ENCODE measurements at places on chromosomes 7 and 10.

GRCh38 chr10:117431160-117431559, 55.9 kb upstream of the PDZD8 start:
- no peak for DNase-seq

GRCh38 chr7:34025600-34025999, 120.3 kb downstream of the BMPER start:
- DNase-seq: no peak

DNA sequence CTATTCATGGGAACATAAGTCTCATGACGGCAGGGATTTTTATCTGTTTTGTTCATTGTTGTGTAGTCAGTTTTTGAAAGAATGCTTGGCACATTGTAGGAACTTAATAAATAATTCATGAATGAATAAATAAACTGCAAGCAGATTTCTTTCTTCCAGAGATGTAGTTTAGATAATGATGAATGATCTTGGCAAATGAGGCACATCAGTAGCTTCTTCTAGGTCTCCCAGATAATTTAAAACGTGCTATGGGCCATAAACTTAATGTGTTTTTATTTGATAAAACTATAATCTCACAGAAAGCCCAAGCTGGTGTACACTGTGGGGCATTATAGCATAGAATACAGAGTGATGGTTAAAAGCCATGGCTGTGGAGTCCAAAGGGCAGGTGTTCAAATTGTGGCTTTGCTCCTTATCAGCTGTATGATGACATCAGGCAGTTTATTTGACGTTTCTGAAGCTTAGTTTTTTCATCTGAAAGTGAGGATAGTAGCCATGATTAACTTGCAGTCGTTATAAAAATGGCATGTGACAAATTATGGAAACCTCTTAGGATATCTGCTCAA, 3.5 kb downstream of the MGAM start:
- no peak for DNase-seq

GRCh38 chr7:11077816-11078215, 104.1 kb downstream of the PHF14 start:
- no peak for DNase-seq

- DNase-seq: peak; percentile 32
Measured at GRCh38 chr10:122640921-122641320, 58.7 kb downstream of the C10orf120 start.

DNA sequence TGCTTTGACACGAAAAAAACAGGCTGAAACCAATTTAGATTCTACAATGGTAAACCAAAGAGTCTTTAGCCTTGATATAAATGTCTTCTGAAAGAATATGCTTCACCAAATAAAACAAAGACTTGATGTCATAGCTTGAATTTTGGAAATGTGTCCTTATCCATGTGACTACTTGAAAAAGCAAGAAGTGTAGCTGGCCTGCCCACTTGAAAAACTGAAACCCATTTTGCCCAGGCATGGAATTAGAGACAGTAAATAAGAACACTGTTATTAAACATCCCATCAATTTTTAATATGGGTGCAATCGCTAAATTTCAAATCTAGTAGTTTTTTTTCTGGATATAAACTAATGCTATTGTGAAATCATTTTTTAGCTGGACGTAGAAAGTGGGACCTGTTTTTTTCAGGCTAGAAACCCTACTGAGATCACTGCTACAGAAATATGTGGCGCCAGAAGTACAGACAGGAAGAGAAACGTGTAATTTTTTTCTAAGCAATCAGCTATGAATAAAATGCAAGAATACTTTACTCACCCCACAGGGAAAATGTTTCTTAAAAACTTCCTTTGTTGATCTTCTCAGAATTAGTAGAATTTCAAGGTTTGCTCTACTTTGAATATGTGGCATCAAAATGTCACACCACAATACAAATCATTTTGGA, 56.7 kb downstream of the PIP4K2A start:
- no peak for DNase-seq

- DNase-seq: no peak
Measured at GRCh38 chr7:50761713-50762112, 21.0 kb downstream of the GRB10 start.

- DNase-seq: no peak
Measured at GRCh38 chr10:126090911-126091728, 194.8 kb downstream of the FANK1 start.

- DNase-seq: no peak
Measured at GRCh38 chr10:123781324-123781900, 110.2 kb downstream of the CPXM2 start.

DNA sequence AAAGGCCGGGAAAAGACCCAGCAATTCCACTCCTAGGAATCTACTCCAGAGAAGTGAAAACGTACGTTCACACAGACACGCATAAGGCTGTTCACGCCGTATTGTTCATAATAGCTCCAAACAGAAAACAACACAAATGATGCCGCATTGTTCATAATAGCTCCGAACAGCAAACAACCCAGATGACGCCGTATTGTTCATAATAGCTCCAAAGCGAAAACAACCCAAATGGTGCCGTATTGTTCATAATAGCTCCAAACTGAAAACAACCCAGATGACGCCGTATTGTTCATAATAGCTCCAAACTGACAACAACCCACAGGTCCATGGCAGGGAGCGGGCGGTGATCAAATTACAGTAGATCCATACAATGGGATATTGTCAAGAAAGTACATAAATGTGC, 85.2 kb upstream of the DNAAF5 start:
- no peak for DNase-seq

DNA sequence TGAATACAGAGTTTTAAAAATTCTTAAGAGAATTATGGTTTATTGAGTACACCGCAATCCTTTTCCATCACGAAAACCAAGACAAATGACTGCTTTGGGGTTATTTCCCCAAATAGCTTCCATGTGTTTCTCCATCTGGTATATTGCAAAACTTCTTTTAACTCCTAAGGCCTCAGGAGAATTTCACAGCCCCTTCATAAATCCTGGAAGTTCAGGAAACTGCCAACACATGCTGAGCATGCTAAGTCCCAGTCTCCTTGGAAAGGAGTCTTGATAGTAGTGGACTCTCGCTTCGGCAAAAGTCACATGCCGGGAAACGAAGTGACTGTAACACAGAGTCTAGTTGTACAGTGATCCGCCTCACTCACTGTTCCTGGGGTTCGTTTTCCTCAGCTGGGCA, 88.1 kb upstream of the RSU1 start:
- DNase-seq: no peak

GRCh38 chr7:130401578-130401977, 21.3 kb downstream of the CPA1 start:
- DNase-seq: no peak

- no peak for DNase-seq
Measured at GRCh38 chr10:127046975-127047877, 142.0 kb downstream of the DOCK1 start.

DNA sequence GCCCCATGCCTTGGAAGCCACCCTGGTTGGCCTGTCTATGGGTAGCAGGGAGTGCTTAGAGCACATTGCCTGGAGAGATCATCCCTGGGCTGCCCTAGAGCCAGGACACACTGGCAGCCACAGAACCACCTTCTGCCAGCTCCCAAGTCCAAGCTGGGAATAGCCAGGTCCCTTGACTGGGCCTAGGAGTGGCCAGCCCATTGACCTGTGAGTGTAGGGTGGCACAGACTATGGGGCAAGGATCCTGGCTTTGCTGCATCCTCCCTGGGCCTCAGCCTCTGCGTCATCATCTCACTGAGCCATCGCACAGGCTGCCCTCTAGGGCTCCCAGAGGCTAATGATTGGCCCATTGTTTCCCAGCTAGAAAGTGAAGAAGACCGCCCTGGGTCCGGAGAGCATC, 7.0 kb downstream of the AQP1 start:
- DNase-seq: peak; percentile 85

GRCh38 chr7:30412782-30413504, 65.6 kb downstream of the NOD1 start:
- DNase-seq: no peak

GRCh38 chr7:65382452-65382851, 8.8 kb downstream of the ZNF92 start:
- DNase-seq: no peak

DNA sequence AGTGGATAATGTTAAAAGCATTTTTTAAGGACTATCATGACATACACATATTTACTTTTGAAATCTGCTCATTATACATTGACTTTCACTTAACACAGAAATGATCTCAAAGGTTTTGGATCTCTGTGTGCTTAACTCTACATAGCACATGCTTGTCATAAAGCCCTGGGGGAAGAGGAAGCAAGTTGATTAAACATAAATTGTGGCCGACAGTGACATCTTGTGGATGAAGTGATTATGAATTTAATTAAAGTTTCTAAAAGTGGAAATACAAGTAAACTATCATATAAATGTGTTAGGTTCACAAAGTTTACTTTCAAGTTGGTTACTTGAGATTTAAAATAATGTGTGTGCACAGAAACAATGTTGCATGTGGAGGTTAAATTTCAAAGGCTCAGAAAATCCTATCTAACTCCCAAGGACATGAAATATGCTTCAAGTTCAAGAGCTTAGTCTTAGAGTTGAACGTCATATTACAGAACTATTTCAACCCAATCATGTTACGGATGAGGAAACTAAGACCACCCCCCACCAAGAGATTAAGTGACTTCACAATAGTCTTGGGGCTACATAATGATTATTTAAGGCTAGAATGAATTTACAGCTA, 1247.8 kb downstream of the GATA3 start:
- DNase-seq: no peak

DNA sequence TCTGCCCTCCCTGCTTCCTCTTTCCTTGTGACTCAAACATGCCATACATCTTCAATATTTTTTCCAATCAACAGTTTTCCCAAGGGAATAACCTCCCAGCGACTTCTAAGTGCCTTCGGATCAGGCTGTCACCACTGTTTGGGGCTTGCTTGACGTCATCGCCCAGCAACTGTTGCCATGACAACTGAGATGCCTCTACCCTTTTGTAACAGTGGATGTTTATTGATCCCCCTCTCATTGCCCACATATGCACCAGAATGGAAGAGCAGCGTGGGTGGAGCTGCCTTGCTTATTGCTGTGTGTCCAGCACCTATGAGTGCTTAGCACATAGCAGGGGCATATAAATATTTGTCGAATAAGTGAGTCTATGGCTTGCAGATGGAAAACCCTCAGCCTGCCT, 14.4 kb downstream of the FFAR4 start:
- no peak for DNase-seq

GRCh38 chr7:13097499-13097898, 410.1 kb downstream of the ARL4A start:
- DNase-seq: no peak

- DNase-seq: no peak
Measured at GRCh38 chr10:84352251-84352842, 24.0 kb downstream of the CCSER2 start.

- DNase-seq: no peak
Measured at GRCh38 chr7:29548823-29549222, 14.8 kb upstream of the PRR15 start.

GRCh38 chr10:42380926-42381547, 257.3 kb downstream of the ZNF33B start:
- DNase-seq: no peak
